Peyer's patch (tissue), 4 donors: ENCODE measurements at places on chromosomes 13 and 19. TPM values are rescaled to one million over a fixed set of nuclear protein-coding genes. Genes with fewer than 3 reads are reported as not detected.

COX7A1 gene
- 1.8 TPM for total RNA-seq

GRCh38 chr13:112958127-112958989, 10.7 kb upstream of the MCF2L start:
- H3K27me3 ChIP-seq: no peaks in the 10 kb centered on the region
- H3K4me3 ChIP-seq: no peak overlapping the region
- DNase-seq: no peak
- H3K4me1 ChIP-seq: no peaks in the 10 kb centered on the region

KLK12 gene
- 1.4 TPM for total RNA-seq

ZNF98 gene
- total RNA-seq: not detected

DNA sequence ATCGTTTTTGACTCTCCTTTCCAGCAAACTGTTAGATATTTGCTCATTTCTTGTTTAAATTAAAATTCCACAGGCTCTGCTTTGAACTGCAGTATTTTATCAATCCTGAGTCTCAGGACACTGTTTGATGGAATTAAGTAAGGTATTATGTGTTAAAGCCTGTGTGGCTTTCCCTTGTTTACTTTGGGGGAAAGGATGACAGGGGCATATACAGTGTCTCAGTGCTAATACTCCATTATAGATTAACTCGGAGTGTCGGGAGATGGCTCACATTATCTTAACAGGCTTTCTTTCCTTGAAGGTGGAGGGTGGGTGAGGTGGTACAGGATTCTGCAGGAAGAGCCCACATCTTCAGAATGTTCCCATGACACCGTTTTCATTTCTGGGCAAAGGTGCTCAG, 84.7 kb downstream of the SHISA2 start:
- no peak for DNase-seq
- H3K27me3 ChIP-seq: no peaks in the 10 kb centered on the region
- no peaks in the 10 kb centered on the region for H3K4me1 ChIP-seq

FAM83E gene
- 108 TPM for total RNA-seq

PTH2 gene
- total RNA-seq: not detected
